Prostate gland (tissue), 2 donors: ENCODE measurements at places on chromosomes 3 and 15. TPM values are rescaled to one million over a fixed set of nuclear protein-coding genes. Genes with fewer than 3 reads are reported as not detected.
A peak's percentile ranks its signal among the peaks of the same experiment; 100 is the strongest.

DNA sequence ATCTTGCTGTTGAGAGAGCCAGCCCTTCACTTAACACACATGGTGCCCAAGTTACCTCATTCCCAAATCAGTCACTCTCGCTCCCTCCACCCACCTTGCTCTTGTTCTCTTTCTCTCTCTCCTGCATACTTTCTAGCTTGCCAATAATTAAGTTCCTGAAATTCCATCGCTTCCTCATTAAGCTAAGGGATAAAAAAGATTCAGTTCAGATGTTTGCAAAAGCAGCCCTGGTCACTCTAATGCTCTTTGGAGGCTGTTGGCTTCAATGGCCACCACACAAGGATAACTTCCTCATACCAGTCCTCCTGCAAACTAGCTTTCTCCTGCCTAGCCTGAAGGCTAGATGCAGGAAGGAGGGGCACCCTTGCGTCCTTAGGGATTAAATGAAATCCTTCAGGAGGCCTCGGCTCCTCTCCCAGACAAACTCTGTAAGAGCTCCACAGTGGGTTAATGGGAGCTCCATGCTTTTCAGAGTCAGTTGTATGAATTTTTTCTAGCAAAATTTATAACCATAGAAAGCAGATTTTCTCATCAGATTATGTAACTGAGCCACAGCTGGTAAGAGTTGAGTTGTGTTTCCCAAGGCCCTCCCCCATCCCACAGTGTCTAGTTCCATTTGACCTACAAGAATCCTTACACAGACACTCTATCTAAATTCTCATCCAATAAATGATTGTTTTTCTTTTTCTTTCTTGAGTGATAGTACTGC lies 176.6 kb upstream of the TRIM42 start:
- no peaks in the 10 kb centered on the region for H3K36me3 ChIP-seq
- H3K4me1 ChIP-seq: no peaks in the 10 kb centered on the region

The NPRL2 gene
- total RNA-seq: 22.8 TPM

GRCh38 chr3:197378985-197379718 lies 80.7 kb upstream of the DLG1 start:
- H3K4me3 ChIP-seq: no peak overlapping the region
- no peaks in the 10 kb centered on the region for H3K4me1 ChIP-seq
- DNase-seq: no peak
- H3K27ac ChIP-seq: no peak overlapping the region

The ALDH1A2 gene
- total RNA-seq: 8.2 TPM

DNA sequence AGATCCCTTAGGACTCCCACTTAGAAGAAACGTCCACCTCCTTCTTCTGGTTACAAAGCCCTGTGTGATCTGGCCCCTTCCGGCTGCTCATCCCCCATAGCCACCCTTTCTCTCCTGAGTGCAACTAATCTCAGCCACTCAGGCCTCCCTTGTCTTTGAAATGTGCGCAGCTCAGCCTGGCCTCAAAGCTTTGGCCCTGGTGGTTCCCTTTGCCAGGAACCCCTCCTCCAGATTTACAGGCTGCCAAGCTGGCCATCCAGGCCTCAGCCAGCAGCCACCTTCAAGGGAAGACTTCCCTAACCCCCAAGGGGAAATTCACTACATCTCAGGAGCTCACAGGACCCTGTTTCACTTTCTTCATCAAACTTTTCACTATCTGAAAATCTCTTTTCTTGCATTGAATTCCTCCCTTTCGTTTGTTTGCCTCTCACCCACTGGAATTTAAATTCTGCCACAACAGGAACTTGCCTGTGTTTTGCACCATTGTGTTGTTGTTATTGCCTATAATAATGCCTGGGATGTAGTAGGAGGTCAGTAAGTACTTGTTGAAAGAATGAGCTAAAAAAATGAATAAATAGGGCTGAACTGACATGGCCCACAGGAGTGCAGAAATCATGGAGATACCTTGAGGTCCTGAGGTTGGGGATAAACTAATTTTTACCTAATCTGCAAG lies 109.5 kb upstream of the PFN2 start:
- no peak overlapping the region for H3K27ac ChIP-seq
- H3K27me3 ChIP-seq: no peaks in the 10 kb centered on the region
- DNase-seq: no peak
- no peaks in the 10 kb centered on the region for H3K36me3 ChIP-seq

DNA sequence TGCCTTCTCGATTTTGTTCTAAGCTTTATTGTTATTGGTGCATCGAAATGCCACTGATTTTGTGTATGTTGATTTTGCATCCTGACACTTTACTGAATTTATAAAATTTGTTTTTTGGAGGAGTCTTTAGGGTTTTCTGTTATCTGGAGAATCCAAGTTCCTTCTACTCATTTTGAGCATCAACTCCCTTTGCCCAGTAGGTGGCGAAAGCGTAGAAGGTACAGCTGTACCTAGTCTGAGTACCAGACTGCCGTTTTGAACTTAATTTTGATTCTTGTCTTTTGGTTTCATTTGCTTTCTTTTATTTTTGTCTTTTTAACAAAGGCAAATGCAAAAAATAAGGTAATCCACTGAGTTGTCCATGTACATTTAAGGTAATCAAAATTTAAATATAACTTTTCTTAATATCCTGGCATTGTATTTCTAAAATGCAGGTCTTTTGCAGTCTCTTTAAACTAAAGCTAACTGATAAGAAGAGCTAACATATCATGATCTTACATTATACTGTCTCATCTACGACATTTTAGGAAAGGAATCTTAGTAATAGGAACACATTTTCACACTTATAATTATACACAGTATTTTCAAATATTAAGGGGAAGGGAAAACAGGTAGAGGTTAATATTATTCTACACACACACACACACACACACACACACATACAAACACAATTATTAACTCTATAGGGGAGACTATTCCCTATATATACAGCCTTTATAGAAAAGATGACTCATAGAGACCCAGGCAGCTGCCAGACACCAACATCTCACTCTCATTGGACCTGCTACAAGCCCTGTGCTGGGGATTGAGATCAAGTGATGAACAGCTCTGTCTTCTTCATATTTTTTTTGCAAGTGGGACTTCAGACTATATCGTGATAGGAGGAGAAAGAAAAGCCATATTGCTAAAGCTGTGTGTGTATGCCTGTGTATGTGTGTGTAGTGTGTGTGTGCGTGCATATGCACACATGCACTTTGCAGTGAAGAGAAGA lies 71.8 kb downstream of the SYNPR start:
- peak; percentile 36 for DNase-seq
- H3K27me3 ChIP-seq: no peaks in the 10 kb centered on the region
- no peaks in the 10 kb centered on the region for H3K4me1 ChIP-seq
- H3K27ac ChIP-seq: no peak overlapping the region
- no peaks in the 10 kb centered on the region for H3K36me3 ChIP-seq
- H3K4me3 ChIP-seq: no peak overlapping the region

The MCTP2 gene
- total RNA-seq: 25.4 TPM

DNA sequence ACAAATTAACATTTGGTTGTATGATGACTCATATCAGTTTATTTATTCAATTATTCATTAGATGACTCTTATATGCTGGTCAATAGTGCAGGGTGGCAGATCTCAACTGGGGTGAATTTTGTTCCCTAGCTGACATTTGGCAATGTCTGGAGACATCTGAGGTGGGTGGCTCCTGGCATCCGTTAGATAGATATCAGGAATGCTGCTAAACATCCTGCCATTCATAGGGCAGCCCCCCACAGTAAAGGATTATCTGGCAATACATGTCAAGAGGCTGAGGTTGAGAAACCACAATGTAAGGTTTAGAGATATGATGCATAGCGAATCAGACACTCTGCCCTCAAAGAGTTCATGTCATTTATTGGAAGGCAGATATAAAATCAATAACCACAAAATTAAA lies 719.9 kb downstream of the CADM2 start:
- no peak overlapping the region for H3K27ac ChIP-seq
- no peaks in the 10 kb centered on the region for H3K36me3 ChIP-seq
- H3K4me1 ChIP-seq: no peaks in the 10 kb centered on the region
- no peak overlapping the region for H3K4me3 ChIP-seq
- H3K27me3 ChIP-seq: no peaks in the 10 kb centered on the region

The SH3GL3 gene
- total RNA-seq: 2.2 TPM

The LRRC3B gene
- total RNA-seq: 0.09 TPM

DNA sequence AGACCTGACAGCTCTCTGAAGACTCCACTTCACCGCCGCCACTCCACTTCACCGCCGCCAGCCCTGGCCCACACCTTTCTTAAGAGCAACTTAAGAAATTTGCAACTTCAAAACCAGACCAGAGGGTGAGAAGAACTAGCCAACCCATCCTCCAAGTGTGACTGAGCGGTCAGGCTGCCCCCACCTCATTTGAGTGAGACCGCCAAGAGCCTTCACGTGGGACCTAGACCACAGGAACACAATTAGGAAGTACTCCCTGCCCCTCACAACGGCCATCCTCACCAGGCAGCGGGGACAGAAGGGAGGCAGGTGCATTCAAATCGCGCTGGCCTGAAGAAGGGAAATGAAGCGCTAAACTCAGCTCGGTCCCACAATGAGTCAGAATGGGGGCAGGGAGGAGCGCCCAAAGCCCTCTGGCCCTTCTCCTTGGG lies 156.8 kb upstream of the BCL6 start:
- H3K36me3 ChIP-seq: no peaks in the 10 kb centered on the region
- no peaks in the 10 kb centered on the region for H3K4me1 ChIP-seq
- DNase-seq: no peak
- H3K27me3 ChIP-seq: no peaks in the 10 kb centered on the region
- H3K4me3 ChIP-seq: no peak overlapping the region
- no peak overlapping the region for H3K27ac ChIP-seq

DNA sequence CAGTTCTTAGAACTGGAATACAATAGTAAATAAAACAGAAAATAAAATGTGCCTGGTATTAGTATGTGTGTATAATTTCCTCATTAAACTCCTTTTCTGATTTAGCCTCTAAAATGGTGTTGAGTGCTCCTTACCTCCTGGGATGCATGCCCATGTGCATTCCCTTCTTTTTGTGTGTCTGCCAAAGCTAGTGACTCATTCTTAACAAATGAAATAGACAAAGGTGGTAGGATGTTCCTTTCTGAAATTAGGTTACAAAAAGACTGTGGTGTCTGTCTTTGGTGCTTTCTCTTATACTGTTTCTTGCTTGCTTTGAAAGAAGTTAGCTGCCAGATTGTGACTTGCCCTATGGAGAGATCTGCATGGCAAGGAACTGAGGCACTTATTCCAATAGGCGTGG lies 623.7 kb downstream of the GRM7 start:
- no peaks in the 10 kb centered on the region for H3K4me1 ChIP-seq
- H3K27ac ChIP-seq: no peak overlapping the region
- no peaks in the 10 kb centered on the region for H3K27me3 ChIP-seq
- no peaks in the 10 kb centered on the region for H3K36me3 ChIP-seq
- no peak overlapping the region for H3K4me3 ChIP-seq

DNA sequence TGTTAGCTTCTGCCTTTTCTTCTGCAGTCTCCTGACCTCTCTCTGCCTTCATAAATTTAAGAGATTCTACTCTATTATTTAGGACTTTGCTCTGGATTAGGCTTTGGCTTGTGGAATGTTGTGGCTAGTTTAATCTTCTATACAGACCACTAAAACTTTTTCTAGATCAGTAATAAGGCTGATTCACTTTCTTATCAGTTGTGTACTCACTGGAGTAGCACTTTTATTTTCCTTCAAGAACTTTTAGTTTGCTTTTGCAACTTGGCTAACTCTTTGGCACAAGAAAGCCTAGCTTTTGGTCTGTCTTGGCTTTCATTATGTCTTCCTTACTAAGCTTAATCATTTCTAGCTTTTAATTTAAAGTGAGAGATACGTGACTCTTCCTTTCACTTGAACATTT lies 265.5 kb upstream of the TBC1D5 start:
- H3K36me3 ChIP-seq: no peaks in the 10 kb centered on the region
- no peak for DNase-seq
- no peak overlapping the region for H3K4me3 ChIP-seq

GRCh38 chr3:188881954-188882641 lies 289.7 kb upstream of the TPRG1 start:
- no peaks in the 10 kb centered on the region for H3K27me3 ChIP-seq
- no peaks in the 10 kb centered on the region for H3K36me3 ChIP-seq
- H3K4me3 ChIP-seq: no peak overlapping the region
- no peak for DNase-seq
- no peak overlapping the region for H3K27ac ChIP-seq
- H3K4me1 ChIP-seq: no peaks in the 10 kb centered on the region

DNA sequence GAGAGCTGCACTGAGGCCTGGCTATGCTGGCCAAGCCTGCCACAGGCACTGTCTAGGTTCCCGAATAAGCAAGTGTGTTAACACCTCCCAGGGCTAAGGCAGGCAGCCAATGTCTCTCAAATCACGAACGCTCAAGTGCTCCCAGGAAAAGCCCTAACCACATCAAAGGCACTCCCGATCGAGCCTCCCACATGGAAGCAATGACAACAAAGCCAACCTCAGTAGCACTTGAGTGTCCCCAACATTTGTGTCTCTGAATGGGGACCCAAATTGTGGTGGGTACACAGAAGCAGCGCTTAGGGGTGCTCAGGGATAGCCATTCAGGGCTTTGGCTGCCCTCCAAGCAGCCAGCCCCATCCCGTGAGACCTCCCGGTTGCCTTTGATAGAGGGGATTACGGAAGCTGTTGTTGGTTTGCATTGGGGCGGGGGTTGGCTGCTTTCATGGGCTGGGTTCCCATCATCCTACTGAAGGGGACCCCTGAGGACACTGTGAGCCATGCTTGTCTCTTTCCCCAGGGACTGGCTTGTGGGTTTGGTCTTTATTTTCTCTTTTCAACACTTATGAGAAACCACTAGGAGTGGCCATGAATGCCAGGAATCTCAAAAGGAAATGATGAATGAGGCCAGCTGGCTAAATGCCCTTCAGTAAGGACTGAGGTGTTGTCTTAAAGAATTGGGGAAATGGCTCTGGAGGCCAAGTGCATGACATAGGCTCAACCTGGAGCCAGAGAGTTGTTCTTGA lies 234.1 kb upstream of the FEZF2 start:
- no peak for DNase-seq
- no peaks in the 10 kb centered on the region for H3K36me3 ChIP-seq
- H3K27ac ChIP-seq: no peak overlapping the region
- H3K27me3 ChIP-seq: no peaks in the 10 kb centered on the region
- H3K4me3 ChIP-seq: no peak overlapping the region
- no peaks in the 10 kb centered on the region for H3K4me1 ChIP-seq

GRCh38 chr3:195559723-195560409 lies 16.7 kb upstream of the PPP1R2 start:
- no peaks in the 10 kb centered on the region for H3K27me3 ChIP-seq
- no peaks in the 10 kb centered on the region for H3K4me1 ChIP-seq
- no peak overlapping the region for H3K27ac ChIP-seq
- no peaks in the 10 kb centered on the region for H3K36me3 ChIP-seq
- H3K4me3 ChIP-seq: no peak overlapping the region

The CCR3 gene
- total RNA-seq: not detected

- no peaks in the 10 kb centered on the region for H3K4me1 ChIP-seq
- no peaks in the 10 kb centered on the region for H3K27me3 ChIP-seq
- H3K4me3 ChIP-seq: no peak overlapping the region
Measured at GRCh38 chr3:30502742-30503073, 103.7 kb upstream of the TGFBR2 start.

The IL1RAP gene
- 18.0 TPM for total RNA-seq

- no peak overlapping the region for H3K27ac ChIP-seq
- no peaks in the 10 kb centered on the region for H3K27me3 ChIP-seq
- no peaks in the 10 kb centered on the region for H3K36me3 ChIP-seq
- no peak for DNase-seq
- no peak overlapping the region for H3K4me3 ChIP-seq
Measured at GRCh38 chr3:78517965-78518364, 1249.8 kb downstream of the ROBO1 start.
